Cortex of kidney (tissue), 1 donor: ENCODE measurements at places on chromosomes 6 and 20.

DNA sequence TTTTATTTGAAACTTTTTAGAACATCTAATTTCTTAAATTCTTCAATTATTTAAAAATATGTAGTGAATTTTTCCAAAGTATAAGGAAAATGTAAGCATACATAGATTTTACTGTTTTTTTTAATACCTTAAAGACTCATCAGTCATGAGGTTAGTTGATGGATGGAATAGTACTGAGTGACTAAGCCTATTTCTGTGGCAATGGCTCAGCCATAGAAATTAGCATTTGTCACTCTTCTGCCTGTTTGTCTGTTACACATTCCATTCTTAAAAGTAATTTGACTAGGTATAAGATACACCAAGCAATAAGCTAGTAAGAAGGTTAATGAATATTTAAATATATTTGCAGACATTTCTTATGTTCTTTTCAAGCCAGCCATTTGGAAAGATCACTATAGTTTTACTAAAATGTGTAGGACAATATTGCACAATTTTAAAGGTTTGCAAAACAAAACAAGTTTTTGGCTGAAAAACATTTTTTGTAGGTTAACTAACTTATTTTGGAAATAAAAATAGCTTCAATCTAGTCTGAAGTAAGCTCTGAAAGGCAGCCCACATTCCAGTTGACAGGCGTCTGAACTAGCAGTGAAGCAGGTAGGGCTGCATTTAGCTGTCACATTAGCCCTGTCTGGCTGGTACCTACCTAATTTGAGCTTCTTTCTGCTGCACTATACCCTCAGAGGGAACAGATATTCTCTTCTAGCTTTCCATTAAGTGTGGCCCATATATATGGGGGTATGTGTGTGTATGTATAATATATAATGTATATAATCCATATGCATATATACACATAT lies 385.7 kb downstream of the GRIK2 start:
- DNase-seq = no peak

GRCh38 chr6:22221211-22221610 lies 75.6 kb downstream of the PRL start:
- no peak for DNase-seq

DNA sequence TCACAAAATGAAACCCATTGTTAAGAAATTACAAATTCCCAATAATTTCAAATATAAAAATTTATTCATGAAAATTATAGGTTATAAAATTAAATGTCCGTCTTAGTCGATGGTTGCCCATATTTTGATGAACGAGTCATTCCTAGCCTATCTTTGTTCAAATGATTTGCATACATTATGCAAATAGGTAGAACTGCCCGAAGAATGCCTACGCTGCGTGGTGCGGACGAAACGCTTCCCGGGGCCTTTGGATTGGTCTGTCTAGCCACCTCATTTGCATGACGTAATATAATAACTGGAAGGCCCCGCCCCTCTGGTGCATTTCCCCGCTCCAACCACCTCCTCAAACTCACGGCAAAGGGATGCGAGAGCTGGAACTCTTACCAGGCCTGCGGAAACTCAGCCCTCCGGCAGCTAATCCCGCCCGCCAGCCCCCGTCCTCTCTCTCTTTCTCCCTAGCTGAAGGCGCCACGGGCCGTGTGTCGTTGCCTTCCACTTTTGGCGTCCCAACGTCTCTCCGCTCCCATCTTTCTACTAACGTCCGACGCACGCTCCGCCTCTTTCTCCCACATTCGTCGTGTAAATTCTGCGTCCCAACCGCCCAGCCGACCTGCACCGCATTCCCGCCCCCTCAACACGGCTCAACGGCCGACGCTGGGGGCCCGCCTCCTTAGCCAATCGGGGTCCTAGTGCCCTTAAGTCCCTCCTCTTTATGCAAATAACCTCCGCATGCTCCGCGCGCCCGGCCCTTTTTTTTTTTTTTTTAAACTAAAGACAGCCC lies 520 bp upstream of the PRRC2A start:
- DNase-seq = no peak

- DNase-seq = no peak
Measured at GRCh38 chr6:15365273-15365687, 119.4 kb downstream of the JARID2 start.

GRCh38 chr20:10857352-10858070 lies 183.7 kb upstream of the JAG1 start:
- DNase-seq = no peak

- DNase-seq = no peak
Measured at GRCh38 chr20:45128099-45128498, 3.8 kb upstream of the WFDC12 start.

DNA sequence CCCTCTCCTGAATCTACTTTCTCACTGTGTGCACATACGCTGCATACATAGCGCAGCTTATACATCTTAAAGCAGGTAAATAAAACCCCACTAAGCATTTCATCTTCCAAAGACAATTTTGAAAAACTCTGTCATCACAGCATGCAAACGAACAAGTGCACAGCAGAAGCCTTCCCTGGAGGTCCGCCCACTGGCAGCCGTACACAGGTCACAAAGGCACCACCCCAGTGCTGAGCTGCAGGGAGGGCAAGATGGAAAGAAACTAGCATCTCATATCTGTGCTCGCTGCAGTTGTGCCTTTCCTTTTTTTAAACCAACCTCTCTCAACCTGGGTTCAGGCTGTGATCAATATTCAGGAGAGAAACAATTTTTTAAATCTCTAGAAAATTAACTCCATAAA lies 73.3 kb downstream of the HUS1B start:
- DNase-seq = no peak

DNA sequence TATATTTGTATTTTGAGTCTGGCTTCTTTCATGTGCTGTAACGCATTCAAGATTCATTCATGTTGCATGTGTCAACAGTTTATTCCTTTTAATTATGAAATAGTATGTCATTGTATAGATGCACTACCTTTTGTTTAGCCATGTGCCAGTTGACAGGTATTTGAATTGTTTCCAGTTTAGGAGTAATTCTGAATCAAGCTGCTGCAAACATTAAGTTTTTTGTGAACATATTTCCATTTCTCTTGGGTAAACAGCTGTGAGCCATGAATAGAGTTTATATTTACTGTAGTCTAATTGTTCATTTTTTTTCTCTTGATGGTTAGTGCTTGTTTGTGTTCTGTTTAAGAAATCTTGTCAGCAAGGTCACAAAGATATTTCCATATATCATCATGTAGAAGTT lies 142.4 kb upstream of the RIPOR2 start:
- DNase-seq = no peak

GRCh38 chr20:4101910-4102309 lies 86.6 kb upstream of the RNF24 start:
- DNase-seq = no peak

- no peak for DNase-seq
Measured at GRCh38 chr6:81480139-81480538, 272.3 kb downstream of the TENT5A start.

GRCh38 chr20:44747166-44748004 lies 1.7 kb downstream of the KCNK15 start:
- no peak for DNase-seq

- DNase-seq = no peak
Measured at GRCh38 chr6:56527934-56528333, 114.8 kb downstream of the DST start.

DNA sequence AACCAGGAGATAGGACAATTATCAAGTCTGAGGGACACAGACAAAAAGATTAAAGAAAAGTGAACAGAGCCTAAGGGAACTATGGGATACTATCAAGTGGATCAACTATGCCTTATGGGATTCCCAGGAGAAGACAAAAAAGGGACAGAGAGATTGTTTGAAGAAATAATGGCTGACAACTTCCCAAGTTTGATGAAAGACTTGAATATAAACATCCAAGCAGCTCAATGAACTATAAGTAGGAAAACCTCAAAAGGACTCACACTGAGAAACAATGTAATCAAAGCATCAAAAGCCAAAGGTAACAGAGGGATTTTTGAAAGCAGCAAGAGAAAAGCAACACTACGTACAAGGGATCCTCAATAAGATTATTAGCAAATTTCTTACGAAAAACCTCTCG lies 11.0 kb downstream of the ZNF133 start:
- DNase-seq = no peak

- no peak for DNase-seq
Measured at GRCh38 chr20:42678895-42679294, 510.8 kb downstream of the PTPRT start.

DNA sequence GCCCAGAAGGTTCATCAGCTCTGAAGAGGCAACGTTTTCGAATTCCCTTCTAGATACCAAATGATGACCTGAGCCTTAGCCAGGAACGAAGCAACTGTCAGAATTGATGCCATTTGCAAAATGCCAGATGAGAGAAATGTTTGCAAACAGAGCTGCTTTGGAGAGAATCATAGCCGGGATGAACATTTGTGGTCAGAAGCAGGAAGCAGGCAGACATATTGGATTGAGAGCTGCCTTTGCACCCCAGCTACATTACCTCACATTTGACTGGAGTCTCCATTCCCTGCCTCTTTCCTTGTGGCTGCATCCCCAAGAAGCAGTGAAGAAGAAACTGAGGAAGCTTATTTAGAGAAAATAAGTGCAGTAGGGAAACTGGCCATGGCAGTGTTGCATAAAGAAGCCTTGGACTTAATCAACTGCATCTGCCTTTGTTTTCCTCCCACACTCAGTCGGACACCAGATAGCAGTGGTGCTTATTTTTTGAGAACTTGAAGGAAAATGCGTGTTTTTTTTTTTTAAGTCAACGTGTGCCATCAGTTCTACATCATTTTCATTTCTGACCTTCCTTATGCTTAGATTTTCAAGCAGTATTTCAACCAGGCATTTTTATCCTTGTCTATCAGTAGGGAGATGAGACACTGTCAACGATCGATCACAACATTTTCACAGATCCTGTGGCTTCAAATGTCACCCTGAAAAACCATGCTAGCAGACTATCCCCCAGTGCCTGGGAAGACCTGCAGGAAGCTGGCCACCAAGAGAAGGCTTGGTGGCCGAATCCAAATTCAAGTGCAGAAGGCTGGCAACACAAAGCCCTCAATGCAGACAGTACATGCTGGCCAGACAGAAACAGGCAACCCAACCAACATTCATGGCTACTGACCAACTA lies 541.2 kb upstream of the JARID2 start:
- DNase-seq = no peak

GRCh38 chr20:25198663-25199383 lies 3.3 kb downstream of the ENTPD6 start:
- DNase-seq = no peak

DNA sequence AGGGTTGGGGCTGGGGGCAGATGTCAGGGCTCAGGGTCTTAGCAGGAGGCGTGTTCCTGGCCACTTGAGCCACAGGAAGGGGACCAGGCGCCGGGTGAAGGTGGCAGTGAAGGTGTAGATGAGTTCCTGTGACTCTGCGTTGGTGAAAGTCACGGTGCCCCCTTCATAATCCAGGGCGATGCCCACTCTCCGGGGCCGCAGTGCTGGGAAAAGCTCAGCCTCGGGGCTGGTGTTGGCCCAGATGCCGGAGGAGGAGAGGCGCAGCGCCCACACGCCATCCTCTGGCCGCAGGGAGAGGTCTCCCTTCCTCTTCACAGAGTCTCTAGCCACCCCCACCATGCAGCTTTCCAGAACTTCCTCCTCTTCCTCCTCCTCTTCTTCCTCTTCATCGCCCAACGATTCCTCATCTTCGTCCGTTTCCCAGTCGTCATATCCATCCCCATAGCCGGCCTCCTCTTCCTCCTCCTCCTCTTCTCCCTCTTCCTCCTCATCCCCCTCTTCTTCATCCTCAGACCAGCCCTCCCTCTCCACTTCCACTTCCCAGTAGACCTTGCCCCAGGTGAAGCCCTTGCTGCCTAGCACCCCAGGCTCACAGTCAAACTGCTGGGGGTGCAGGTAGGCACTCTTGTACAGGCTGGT lies 22.6 kb downstream of the TRIM15 start:
- no peak for DNase-seq

DNA sequence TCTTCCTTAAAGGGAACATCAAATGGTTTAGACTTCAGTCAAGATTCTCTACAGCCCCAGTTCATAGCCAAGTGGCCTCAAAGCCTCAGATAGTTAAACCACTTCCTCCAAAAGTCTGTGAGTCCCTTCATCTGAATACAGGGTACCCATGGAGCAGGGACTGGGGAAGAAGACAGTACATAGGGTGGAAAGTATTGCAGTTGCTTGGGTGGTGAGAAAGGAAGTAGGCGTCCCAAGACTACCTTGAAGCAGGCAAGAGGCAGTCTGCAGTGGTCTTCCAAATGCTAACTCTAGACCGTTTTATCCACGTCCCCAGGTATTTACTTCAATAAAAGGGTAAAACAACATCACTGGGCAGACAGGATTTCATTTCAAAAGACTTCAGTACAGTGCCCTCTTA lies 2.0 kb downstream of the FYN start:
- DNase-seq = no peak

GRCh38 chr6:113719064-113719463 lies 138.1 kb upstream of the MARCKS start:
- no peak for DNase-seq

DNA sequence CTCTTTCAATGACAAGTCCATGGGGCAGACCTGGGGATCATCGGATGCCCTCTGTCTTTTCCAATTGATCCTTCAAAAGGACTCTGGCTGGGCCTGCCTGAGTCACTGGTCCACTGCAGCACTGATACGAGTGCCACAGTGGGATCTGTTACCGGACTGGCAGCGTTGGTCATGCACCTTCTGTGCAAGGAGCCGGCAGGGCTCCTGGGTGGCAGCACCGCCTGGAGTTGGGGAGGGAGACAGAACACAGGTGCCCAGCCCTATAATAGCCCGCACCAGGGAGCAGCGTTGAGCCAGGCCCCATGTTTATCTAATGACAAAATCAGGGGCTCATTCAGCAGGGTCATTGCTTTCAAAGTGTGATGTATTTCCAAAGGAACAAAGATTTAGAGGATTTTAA lies 64.2 kb upstream of the NXT1 start:
- DNase-seq = no peak

GRCh38 chr6:80543598-80544222 lies 437.2 kb downstream of the BCKDHB start:
- no peak for DNase-seq

GRCh38 chr6:57173886-57174510 lies 1.9 kb downstream of the BAG2 start:
- DNase-seq = no peak

GRCh38 chr6:97154015-97154414 lies 129.0 kb downstream of the MMS22L start:
- DNase-seq = no peak

DNA sequence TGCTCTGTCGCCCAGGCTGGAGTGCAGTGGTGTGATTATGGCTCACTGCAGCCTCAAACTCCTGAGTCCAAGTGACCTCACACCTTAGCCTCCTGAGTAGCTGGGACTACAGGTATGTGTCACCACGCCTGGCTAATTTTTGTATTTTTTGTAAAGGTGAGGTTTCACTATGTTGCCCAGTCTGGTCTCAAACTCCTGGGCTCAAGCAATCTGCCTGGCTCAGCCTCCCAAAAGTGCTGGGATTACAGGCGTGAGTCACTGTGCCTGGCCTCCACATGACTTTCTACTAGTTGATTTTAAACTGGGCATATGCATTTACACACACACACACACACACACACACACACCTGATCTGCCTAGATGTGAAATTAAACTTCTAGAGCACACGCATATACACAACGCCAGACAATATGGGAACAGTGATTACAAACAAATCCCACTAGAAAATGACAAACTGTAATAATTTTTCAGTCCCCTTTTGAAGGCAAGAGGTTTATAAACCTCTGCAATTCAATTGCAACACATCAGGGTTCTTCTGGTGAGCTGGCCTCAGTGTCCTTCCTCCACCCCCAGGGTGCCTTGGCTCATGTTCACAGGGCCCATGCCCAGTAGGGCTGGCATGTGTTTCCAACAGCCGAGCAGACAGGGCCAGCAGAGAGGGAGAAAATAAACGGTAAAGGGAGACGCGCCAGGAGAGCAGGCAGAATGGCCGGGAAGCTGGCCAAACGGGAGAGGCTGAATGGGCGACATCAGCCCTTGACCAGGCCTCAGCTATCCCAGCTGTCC lies 31.2 kb downstream of the PARD6B start:
- DNase-seq = no peak
